ENCODE measurements at places on chromosomes 1 and 21.

- DNase-seq = no peak
These were observed 301.5 kb downstream of the RRAGC start for GRCh38 chr1:38558055-38558454.

- DNase-seq = no peak
These were observed 8.0 kb upstream of the BARHL2 start for GRCh38 chr1:90724926-90725656.

DNA sequence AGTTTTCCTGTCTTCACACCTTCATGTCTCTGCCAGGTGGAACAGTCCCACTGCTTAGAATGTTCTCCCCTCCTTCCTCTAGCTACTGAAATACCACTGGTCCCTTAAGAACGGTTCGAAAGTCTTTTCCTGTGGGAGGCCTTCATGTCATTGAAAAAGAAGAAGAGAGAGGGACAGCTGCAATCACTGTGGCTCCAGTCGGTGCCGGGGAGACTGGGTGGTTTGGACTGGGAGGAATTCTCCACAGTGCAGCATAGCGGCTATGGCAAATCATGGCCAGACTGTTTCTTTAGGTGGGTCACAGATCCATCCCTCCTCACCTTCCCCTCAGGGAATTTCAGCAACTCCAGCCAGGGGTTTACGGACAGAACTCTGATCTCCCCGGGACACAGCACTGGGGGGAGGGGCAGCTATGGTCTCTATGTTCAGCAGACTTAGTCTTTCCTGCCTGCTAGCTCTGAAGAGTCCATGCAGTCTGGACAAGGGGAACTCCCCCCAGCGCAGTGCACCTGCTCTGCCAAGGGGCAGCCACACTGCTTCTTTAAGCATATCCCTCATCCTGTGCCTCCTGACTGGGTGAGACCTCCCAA, 567.2 kb downstream of the SMYD3 start:
- DNase-seq = no peak

- DNase-seq = no peak
These were observed 294.1 kb downstream of the SIPA1L2 start for GRCh38 chr1:232335741-232336293.

GRCh38 chr21:46468108-46468774, 9.6 kb downstream of the DIP2A start:
- no peak for DNase-seq

DNA sequence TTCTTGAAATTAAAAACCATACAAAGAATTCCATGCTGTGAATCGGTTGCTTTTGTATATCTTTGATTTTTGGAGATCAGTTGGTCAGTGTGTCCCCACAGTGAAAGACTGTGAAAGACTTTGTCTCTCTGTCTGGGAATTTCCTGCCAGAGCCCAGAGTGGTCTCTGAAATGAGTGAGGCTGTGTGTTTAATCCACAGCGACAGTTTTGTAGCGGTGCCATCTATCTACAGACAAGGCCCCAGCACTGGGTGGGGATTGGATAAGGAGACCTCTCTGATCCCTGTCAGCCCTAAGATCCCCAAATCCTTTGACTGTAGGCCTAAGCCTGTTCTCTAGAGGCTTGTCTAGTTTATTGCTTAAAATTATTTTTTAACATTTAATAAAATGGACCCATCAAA, 10.3 kb downstream of the GPR25 start:
- no peak for DNase-seq

DNA sequence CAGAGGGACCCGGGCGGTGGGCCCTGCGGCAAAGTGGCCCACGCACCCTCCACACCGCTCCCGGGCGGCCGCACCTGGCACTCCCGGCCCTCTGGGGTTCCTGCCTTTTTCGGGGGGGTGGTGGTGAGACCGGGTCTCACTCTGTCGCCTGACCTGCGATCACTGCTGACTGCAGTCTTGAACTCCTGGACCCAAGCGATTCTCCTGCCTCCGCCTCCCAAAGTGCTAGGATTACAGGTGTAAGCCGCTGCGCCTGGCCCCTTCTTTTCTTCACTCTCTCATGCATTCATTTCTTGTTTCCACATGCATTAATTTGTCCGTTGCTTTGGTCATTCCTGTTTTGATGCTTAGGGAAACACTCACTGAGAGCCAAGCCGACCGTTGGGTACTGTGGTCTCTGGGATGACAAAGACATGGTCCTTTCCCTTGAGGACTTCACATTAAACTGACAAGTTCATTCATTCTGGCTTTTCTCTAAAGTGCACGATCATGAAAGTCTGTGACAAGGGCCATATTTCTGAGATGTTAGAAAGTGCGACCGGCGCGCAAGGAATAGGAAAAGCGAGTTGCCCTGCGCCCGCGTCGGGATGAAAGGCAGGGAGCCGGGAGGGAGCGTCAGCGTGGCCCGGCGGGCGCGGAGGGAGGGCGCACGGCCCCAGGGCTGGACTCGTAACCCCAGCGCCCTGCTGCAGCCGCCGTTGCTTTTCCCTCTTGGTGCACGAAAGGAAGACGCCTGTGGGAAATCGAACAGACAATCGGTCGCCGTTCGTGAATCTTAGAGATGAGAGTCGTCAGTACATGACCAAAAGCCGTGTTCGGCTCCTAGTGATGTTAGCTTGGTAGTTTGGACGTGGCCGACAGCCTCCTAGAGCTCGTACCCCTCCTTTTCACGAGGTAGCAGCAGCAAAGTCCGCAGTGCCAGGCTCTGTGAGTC, 1.0 kb upstream of the MCOLN2 start:
- no peak for DNase-seq

DNA sequence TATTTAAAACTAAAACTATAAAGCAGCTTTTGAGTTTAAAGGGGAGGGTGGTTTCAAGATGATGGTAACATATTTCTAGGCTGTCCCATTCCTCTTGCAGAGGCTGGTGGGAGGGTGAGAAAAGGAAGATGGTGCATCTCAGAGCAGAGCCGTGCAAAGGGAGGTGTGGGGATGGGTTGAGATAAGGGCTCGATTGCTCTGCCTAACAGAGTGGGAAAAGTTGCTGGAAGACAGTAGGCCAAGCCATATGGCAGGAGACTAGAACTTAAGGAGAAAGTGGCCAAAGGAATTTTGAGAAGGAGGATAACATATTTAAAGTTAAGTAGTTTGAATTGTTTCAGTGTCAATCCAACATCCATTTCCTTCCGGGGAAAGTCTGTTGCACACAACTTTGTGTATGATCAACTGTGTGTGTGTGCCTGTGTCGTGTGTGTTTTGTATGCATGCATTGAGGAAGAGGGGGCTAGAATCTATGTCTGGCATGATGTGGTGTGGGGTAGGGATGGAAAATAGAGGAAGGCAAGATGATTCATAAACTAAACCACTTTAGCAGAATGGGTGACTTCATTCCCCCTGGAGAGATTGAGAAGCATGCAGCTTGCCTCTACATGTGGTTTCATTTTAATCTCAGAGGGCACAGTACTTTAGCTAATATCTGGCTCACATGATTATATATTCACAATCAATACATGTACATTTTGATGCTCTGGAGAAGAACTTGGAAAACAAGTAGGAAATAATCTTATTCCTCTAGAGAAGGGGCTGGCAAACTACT, 145.0 kb upstream of the DNAH14 start:
- DNase-seq = peak; percentile 25

DNA sequence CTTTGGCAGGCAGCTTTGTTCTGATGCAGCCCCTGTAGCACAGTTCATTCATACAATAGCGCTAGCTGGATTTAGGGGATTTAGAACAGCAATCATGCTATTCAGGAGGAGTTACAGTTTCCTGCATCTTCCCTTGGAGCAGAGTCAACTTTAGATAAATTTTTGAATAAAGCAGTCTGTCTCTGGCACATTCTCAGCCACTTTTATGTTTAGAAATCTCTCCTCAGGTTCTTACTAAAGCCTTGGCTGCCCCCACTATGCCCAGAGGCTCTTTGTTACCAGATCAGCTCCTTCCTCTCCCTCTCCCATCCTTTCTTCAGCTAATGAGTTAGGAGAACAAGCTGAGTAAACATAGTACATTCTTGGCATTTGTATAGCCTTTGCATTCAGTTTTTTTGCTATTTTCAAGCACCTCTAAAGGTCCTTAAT, 17.0 kb upstream of the PIGC start:
- no peak for DNase-seq

GRCh38 chr1:50103615-50104081, 5.1 kb upstream of the ELAVL4 start:
- no peak for DNase-seq

DNA sequence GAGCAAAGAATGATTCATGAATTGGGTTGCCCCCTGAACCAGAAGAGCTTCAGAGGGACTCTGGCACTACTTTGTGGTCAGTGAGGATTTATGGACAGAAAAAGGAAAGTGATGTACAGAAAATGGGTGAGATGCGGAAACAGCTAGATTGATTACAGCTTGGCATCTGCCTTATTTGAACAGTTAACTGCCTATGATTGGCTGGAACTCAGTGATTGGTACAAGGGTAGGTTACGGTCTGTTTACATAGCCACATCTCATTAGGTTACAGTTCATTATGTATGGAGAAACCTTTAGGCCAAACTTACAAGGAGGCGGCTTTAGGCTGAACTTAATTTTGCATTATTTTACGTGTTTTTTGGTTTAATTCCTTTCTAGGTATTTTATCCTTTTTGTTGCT, 29.0 kb upstream of the RHOU start:
- DNase-seq = no peak

- no peak for DNase-seq
These were observed at the start of gene CD1C for GRCh38 chr1:158289811-158290210. Gene CD1C, plus strand, starts transcription at chr1:158289923. Its CDS starts 142 bp downstream, at chr1:158290065.

GRCh38 chr1:94832446-94832845, 12.3 kb downstream of the SLC44A3 start:
- DNase-seq = no peak

DNA sequence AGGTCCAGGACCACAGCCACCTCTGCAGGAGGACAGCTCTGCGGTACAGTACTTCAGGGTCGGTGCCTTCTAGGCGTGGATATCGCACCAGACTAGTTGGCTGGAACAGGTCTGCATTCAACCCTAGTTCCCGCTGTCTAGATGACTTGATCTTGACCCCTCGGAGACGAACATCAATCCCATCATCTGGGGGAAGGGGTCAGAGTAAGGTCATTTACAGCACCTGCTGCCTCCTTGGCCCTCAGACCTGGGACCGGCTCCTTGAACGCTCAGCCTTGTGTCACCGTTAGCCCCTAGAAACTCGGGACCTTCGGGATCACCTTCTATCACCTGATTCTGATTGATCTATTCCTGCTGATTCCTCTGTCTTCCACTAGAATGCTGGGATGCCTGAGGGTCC, 2.6 kb downstream of the HECTD3 start:
- DNase-seq = no peak

DNA sequence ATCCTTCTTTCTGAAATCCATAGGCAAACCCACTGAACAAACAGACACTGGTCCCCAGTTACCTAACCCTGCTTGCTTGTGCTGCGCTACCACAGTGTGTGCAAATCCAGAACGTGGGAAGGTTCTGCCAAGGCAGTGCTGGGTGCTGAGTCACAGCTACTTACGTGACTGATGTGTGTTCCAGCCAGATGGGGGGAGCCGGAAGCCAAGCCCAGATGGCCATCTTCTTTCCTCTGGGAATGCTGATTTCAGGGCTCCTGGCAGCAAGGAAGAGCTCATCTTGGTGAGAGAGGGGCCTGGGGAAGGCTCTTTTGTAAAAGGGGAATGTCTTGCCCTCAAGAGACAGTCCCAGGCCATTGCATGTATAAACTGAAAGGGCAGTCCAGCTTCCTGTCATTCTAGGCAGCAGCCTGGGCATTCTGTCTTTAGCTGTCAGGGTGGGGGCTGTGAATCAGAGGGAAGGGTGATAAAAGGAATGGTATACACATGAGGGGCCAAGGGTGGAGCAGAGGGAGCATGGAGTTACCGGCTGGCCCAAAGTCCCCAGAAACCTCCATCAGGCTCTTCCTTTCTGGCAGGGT, 54.1 kb downstream of the CD46 start:
- no peak for DNase-seq

DNA sequence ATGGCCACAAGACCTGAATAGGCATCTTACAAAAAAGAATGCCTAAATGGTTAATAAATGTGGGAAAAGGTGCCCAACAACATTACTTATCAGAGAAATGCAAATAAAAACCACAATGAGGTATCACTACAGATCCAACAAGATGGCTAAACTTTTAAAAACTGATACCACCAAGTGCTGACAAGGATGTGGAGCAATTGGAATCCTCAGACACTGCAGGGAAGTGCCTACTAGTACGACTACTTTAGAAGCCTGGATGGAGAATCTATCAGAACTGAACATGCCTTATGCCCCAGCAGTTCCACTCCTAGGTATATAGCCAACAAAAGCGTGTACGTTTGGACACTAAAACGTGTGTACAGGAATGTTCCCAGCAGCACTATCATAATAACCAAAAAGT, 19.9 kb downstream of the TNFRSF8 start:
- no peak for DNase-seq

Measured in HL-60 (cell line).